ENCODE measurements at places on chromosomes 16 and 17.

DNA sequence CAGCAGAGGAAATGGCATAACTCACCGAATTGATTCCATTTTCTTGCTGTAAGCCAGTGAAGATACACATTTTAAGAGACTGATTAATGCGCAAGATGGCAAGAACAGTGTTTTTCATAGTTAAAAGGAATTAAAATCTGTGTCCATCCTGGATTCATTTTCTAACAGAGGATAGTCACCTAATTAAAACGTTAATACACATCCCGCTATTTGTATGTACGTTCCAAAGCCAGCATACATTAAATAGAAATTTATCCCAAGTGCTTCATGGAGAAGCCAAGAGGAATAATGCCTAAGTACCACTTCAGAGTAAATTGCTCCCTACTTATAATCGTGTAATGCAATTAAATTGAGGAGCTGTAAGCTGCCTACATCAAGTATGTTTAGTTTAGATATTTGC lies 49.9 kb downstream of the RBFOX1 start:
- no peak for DNase-seq

GRCh38 chr16:22189473-22190080 lies 16.5 kb upstream of the EEF2K start:
- DNase-seq: no peak

DNA sequence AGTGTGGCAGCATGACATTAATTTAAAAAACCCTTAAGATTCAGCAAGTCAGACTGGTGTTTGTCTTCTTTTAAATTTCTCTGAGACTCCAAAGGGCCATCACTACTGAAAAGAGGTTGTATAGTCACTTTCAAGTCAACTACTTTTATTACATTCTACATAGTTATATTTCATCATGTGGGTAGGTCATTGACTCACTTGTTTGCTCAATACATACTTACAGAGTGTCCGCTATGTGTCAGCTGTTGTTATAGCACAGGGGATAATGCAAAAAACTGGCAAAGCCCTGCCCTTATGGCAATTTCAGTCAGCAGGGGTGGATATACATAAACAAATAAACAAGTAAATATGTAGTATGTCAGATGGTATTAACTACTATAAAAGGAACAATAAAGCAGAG lies 2.5 kb upstream of the MYH4 start:
- DNase-seq: no peak

- no peak for DNase-seq
Measured at GRCh38 chr17:5797447-5798050, 213.2 kb upstream of the NLRP1 start.

- no peak for DNase-seq
Measured at GRCh38 chr16:53614346-53614745, 89.3 kb downstream of the RPGRIP1L start.

DNA sequence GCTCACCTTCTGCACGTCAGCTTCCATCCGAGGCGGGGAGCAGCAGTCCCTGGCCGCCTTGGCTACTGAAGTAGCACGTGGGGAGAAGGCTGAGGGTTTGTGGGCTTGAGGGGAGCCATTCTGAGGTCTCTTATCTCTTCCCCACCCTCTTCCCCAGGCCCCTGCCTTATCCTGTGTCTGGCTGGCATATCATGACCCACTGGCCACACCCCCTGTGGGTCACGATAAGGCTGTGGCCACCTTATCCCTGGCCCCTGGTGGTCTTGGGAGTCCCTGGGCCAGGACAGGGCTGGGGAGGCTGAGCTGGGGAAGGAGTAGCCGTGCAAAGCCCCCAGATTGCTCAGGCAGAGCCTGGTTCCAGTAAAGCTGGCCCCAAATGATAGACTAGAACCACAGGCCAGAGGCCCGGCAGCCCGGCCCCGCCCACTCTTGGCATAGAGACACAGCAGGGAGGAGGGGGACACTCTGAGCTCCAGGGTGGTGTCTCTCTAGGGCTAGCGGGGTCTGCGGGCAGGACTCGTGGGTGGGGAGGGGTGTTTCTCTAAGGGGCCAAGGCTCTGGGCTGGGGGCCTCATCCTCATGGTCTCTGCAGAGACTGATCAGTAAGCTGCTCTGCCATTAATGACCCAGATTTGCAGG lies 7.6 kb downstream of the SPNS2 start:
- DNase-seq: no peak

DNA sequence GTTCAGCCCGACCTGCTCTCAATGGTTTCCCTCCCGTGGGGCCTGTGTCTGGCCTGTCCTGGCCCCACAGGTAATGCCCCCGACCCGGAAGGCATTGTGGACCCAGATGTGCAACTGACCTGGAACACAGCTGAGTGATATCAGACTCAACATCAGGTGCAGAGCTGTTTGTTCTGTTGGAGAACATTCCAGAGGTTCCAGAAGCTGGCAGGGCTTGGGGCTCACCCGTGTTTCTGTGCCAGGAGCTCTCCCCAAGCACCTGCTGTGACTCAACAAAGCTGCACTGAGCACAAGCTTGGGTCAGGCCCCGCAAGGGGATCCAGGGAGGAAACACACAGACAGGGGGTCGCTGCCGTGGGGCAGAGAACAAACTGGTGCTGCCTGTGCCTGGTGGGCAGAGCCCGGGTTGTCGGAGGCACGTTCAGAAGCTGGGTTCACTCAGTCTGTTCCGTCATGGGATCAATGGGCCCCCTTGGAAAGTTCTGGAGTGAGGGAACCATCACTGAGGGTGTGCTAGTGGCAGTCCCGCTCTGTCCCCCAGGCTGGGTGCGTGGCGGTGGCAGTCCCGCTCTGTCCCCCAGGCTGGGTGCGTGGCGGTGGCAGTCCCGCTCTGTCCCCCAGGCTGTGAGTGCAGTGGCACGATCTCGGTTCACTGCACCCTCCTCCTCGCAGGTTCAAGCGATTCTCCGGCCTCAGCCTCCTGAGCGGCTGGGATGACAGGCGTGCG lies 22.1 kb downstream of the HS3ST6 start:
- DNase-seq: no peak

GRCh38 chr17:34617398-34617797 lies 38.0 kb downstream of the TMEM132E start:
- DNase-seq: no peak

DNA sequence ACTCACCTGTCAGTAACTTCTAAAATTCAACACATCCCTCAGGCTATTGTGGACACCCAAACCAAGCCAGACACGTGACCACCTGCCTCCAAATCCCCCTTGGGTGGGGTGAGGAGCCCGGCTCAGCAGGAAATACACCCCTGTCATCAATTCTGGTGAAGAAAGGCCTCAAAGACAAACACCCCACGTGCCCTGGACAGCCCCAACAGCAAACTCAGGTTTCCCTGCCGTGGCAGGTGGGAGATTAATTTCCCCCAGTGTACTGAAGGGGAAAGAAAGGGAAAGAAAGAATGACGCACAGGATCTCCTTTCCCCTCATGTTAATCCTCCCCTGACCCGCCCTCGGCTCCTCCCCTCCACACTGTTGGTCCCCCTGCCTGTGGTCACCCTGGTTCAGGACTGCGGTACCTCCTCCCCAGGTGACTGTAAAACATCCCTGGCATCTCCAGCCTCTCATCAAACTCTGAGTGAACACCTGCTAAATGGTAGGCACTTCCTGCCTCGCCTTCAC lies 98.3 kb downstream of the ZNF423 start:
- no peak for DNase-seq

DNA sequence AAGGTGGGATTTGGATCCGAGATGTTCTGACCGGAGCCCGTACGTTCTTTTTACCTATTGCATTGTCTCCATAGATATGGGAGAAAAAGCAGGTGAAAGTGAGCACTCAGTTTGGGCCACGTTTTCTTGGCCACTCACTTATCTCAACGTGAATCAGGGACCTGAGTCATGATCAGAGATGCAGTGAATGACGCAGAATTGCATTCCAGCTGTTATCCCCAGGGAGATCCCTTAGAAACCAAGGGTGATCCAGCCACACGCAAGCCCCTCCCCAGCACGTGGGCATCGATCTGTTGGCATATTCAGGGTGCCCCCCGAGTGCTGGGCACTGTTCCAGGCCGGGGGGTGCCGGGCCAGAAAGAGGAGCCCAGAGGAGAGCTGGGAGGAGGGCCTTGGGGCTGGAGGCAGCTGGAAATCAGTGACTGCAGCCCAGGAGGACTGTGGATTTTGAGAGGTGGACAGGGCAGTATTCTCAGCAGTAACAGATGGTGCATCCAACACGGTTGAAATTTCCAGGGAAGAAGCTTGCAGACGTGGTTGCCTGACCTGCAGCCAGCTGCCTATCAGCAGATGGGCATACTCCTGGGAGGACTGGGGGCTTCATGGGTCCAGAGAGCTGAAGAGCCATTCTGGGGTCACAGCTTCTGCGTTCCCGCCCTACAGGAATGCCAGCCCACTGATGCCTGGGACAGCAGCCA lies 87.2 kb upstream of the CACNG5 start:
- no peak for DNase-seq

- DNase-seq: no peak
Measured at GRCh38 chr16:87101903-87102302, 215.3 kb downstream of the C16orf95 start.

GRCh38 chr16:72284042-72284789 lies 112.3 kb upstream of the PMFBP1 start:
- no peak for DNase-seq

DNA sequence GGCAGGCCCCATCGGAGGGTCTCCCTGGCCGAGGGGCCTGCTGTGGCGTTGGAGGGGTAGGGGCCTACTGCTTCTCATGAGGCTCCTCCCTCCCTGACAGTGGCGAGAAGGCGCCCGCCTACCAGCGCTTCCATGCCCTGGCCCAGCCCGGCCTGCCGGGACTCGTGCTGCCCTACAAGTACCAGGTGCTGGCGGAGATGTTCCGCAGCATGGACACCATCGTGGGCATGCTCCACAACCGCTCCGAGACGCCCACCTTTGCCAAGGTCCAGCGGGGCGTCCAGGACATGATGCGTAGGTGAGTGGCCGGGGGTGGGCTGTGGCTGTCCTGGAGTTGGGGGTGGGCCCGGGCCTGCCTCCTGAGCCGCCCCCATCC lies 1.7 kb downstream of the CDT1 start:
- no peak for DNase-seq

DNA sequence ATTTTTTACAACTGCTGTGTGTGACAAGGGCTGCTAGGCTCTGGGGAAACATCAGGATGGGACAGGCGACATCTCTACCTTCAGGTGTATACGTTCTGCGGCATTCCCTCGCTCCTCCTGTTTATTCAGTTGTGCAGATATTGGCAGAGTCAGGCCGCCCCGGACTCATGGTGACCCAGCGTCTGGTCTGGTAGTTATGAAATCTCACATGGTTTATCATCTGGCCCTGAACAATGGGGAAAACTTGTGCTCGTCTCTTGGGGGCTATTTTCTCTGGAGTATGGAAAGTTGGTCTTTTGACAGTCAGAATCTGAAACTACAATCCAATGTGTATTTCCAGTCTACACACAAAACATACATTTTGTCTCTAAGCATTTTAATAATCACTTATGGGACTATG lies 3.3 kb downstream of the MARCHF10 start:
- DNase-seq: no peak

DNA sequence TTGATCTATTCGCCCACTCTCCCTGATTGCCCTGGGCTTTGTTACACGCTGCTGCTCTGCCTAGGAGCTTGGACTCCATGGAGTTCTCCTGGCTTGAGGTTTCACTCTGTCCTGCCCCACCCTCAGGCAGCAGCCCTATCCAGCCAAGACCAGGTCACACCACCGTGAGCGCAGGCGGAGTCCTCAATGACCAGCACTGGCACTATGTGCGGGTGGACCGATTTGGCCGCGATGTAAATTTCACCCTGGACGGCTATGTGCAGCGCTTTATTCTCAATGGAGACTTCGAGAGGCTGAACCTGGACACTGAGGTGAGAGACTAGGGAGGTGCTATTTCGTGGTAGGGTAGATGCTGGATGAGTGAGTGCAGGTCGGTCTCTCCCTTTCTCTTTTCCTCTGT lies 3.5 kb downstream of the CNTNAP1 start:
- no peak for DNase-seq

GRCh38 chr17:7841915-7842379 lies 7.9 kb downstream of the KDM6B start:
- peak; percentile 75 for DNase-seq

GRCh38 chr17:36212966-36213365 lies 2.1 kb downstream of the CCL4L2 start:
- no peak for DNase-seq

DNA sequence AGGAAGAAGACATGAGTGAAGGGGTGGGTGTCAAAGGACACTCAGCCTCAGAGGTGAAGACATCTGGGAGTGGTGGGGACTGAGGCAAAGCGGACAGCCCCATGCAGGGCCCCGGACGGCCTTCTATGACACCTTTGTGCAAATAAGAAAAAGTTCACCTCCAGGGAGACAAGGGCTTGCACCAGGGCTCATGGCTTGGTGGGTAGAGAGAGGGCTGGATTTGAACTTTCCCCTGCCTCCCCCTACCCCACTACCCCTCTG lies 30.5 kb downstream of the LRRC75A start:
- DNase-seq: no peak

GRCh38 chr17:76822184-76822778 lies 45.9 kb upstream of the MGAT5B start:
- no peak for DNase-seq

DNA sequence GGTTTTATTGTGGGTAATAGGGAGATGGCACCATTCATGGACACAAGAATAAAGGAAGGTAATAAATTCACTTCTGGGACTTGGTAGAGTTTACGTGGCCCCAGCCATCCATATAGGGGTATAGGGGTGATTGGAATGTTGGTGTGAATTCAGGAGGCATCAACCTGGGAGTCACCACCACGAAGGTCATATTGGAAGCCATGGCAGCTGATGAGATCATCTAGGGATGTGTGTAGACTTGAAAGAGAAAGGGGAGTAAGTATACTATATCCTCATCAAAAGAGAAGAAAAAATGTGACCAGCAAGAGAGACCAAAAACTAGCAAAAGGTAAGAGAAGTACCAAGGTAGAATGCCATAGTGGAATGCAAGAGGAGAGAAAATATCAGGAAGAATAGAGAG lies 26.6 kb upstream of the GINS3 start:
- no peak for DNase-seq

GRCh38 chr16:47056688-47057629 lies 83.5 kb upstream of the DNAJA2 start:
- no peak for DNase-seq

- DNase-seq: no peak
Measured at GRCh38 chr16:86304868-86305267, 205.5 kb upstream of the FOXF1 start.

DNA sequence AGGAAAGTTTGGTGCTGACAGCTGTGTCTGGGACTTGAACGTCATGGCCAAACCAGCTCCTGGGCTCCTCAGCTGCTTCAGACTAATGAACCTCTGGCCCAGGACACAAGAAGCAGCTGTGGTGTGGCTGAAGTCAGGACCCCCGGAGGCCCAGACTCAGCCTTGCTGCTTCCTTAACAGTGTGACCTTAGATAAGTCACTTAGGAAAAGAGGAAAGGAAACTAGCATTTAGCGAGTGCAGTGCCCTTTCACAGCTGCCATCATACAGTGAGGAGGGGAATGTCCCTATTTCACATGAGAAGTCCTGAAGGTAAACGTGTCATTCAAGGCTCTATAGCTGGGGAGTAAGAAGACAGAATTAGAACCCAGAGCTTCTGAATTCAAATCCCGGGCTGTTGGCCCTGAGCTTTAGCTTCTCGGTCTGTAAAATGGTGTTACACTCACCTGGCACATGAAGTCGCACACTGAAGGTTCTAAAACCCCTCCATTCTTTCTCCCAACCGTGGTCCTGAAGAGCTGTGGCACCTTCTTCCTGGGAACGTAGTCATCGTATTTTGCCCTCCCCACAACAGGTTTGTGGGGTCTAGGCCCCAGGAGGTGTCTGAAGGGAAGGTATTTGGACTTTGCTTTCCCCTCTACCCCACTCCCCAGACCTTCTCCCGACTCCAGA lies 910 bp upstream of the RAMP2 start:
- no peak for DNase-seq
